ENCODE measurements at places on chromosomes 7 and 10. TPM values are rescaled to one million over a fixed set of nuclear protein-coding genes. Genes with fewer than 3 reads are reported as not detected.

Gene SPDYE6
- 2.4 TPM for polyA plus RNA-seq

Gene LZTS2
- 128 TPM for polyA plus RNA-seq

Gene PTER
- polyA plus RNA-seq: 3.3 TPM

Gene EEPD1
- 4.8 TPM for polyA plus RNA-seq

Gene HOXA10
- polyA plus RNA-seq: not detected

Gene ELAPOR2
- polyA plus RNA-seq: 70.7 TPM

Gene HHEX
- 0.43 TPM for polyA plus RNA-seq

Gene DOCK1
- 20.9 TPM for polyA plus RNA-seq

Gene ZNF282
- polyA plus RNA-seq: 6.9 TPM

Gene MALRD1
- polyA plus RNA-seq: 0.99 TPM

Gene PRXL2A
- polyA plus RNA-seq: 144 TPM

Gene ADAP1
- polyA plus RNA-seq: 9.6 TPM

Gene ZCCHC24
- 81.5 TPM for polyA plus RNA-seq

Gene HOXA7
- not detected for polyA plus RNA-seq

Gene INSYN2A
- 0.60 TPM for polyA plus RNA-seq

All from cardiac muscle cell (in vitro differentiated cells and primary cell).